ENCODE measurements at places on chromosomes 11 and 22.

DNA sequence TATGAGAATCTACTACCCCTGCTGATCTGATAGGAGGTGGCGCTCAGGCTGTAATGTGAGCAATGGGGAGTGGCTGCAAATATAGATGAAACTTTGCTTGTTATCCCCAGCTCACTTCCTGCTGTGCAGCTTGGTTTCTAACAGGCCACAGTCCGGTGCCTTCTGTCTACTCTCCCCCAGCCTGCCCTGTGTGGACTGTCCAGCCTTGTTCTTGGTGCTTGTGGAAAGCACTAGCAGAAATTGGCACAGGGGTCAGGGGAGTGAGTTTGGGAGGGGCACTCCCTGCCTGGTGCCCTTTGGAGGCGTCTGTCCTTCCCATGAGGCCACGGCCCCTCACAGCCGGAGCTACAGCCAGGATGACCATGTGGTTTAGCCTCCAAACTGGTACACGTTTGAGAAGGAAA lies 14.3 kb downstream of the MOV10L1 start:
- DNase-seq = no peak

DNA sequence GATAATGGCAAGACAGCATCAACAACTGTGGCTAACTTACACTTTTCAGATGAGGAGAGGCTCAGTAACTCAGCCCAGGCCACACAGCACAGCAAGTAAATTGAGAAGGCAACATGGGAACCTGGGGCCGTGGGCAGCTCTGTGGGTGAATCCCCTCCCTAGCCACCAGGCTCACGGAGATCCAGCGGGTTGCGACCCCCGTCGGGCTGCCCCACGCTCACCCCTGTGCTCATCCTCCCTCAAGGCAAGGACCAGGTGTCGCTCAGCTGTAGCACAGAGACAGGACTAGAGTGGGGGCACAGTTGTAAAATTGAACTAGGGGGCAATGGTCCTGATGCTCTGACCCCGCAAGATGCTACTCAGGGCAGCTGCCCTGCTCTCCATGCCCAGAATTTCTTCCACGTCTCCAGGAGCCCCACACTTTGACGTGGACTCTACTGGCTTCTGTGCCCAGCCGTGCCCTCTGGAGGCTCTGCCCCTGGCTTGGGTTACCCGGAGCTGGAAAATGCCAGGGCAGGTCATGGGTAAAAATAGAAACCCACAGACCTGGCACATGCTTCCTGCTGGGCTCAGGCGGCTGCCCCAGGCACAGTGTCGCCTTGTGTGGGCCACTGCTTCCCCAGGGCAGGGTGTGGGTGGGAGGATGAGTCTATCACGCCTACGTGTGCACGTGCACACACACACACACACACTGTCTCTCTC lies 9.0 kb downstream of the TUBA8 start:
- no peak for DNase-seq

GRCh38 chr22:49255741-49256318 lies 571.8 kb downstream of the BRD1 start:
- no peak for DNase-seq

GRCh38 chr22:41574847-41575381 lies 14.1 kb downstream of the CSDC2 start:
- DNase-seq = no peak

GRCh38 chr11:109864834-109865547 lies 228.2 kb upstream of the ZC3H12C start:
- peak; percentile 8 for DNase-seq

DNA sequence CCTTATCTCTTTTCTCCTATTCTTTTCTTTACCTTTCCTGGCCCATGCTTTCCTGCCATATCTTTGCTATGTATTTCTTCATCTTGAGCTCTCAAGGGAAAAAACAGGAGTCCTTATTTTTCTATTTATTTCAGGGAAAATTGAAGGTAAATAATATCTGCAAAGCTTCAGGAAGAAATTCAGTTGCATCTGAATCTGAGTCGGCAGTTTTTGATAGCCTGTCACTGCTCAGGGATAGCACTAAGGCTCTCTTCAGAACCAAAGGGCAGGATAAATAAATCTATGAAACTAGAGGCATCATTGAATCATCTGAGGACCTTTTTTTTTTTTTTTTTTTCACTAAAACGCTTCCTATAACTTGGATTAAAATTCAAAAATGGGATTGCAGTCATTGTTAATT lies 288.9 kb downstream of the TMEM135 start:
- DNase-seq = no peak

GRCh38 chr22:38868886-38869381 lies 3.1 kb downstream of the CBX6 start:
- peak; percentile 85 for DNase-seq

DNA sequence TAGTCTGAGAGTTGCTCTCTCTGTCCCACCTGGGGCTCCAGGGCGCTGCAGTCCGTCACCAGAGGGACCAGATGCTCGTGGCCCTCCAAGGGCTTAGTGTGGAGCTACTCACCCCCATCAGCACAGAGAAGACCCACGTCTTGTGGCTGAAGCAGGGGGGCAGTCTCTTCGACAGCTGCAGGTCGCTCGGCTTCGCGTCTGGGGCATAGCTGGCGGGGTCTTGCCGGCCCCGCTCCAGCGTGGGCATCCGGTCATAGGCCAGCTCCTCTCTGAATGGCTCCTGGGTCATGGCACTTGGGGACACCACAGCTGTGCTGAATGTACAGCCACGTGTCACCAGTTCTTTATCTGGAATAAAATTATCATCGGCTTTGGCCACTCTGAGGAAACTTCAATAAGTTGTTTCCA lies 608 bp downstream of the MLC1 start:
- no peak for DNase-seq
